ENCODE measurements at places on chromosomes 13 and 19.

GRCh38 chr13:26497968-26498511 is 59.4 kb upstream of the WASF3 start:
- no peak for DNase-seq

GRCh38 chr19:12000152-12000981 is 35.1 kb downstream of the ZNF433 start:
- DNase-seq: no peak

DNA sequence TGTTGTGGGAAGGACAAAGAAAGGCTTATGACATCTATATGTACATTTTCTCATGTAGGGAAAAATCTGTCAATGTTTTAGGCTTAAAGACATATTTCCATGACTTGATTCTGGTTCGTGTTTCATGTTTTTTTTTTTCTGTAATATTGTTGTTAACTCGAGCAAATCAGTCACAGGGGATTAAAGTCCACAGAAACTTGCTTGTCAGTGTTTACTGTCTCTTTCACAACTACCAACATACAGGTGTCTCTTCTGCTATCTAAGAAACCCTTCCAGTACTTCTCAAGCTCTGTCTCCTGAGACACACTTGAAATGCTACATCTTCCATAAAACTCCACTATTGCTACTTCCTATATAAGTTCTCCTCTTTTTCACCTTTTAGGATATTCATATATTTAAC is 130.9 kb upstream of the SLITRK6 start:
- no peak for DNase-seq

DNA sequence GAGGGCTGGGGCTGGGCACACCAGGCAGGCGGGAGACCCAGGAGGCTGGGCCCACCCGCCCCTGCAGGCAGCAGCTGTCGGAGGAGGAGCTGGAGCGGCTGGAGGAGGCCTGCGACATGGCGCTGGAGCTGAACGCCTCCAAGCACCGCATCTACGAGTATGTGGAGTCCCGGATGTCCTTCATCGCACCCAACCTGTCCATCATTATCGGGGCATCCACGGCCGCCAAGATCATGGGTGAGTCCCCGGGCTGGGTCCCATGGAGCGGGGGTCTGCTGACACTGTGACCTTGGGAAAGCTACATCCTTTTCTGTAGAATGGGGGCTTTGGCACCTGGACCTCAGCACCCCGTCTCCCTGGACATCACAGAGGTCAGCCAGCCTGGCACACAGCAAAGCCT is 8.1 kb downstream of the PRPF31 start:
- no peak for DNase-seq

DNA sequence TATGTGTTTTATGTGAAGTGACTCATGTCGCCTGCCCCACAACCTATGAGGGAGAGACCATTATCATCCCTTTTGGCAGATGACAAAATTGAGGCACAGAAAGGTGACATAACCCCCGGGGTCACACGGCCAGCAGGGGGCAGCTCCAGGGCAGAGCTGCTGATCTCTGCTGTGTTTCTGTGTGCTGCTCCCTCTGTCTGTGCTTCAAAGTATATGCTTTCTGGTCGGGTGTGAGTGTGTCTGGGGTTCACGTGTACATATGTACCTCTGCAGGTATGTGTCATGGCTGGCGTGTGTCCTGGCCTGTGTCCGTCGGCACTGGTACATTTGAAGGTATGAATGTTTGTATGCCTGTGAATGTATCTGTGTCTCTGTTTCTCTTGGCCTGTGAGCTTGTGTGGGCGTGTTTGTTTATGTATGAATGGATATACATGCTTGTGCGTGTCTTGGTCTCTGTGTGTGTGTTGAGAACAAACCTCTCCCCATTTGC is 7.1 kb downstream of the LIPE start:
- DNase-seq: no peak

DNA sequence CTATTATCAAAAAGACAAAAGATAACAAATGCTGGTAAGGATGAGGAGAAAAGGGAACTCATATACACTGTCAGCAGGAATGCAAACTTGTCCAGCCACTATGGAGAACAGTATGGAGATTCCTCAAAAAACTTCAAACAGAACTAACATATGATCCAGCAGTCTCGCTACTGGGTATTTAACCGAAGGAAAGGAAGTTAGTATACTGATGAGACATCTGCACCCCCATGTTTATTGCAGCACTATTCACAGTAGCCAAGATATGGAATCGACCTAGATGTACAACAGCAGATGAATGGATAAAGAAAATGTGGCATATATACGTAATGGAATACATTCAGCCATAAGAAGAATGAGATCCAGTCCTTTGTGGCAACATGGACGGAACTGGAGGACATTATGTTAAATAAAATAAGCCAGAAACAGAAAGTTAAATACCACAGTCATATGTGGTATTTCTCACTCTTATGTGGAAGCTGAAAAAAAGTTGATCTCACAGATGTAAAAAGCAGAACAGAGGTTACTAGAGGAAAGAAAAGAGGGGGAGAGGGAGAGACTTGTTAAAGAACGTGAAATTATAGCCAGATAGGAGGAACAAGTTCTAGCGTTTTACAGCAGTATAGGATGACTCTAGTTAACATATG is 83.2 kb downstream of the RUBCNL start:
- DNase-seq: no peak

- no peak for DNase-seq
Observed at GRCh38 chr13:91372911-91373310, 25.4 kb downstream of the MIR17HG start.

DNA sequence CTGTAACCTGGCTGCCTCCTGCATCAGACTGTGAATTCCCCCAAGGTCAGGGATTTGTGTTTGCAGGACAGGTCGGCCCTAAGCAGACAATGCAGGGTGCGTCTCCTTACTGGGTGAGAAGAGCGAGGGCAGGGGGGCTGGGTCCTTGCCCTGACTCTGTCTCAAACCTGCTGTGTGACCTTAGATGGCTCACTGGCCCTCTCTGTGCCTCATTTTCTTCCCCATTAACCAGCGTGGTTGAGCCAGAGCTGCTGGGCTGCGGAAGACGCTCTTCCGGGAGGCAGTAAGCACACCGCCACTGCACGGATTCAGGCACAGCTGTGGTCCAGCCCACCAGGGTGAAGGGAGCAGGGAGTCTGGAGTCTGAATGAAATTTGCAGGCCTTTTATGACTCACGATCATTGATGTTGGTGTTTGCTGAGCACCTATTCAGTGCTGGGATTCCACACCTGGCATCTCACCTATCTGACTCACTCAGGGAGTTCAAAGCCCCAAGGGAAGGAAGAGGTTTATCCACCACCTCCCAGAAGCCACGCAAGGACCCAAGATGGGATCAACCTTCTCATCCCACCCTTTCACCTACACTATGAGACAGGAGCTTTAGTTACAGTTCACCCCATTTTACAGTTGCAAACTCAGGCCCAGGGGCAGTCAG is 2.5 kb downstream of the AKT1S1 start:
- no peak for DNase-seq

- no peak for DNase-seq
Observed at GRCh38 chr19:55068950-55069864, 6.3 kb upstream of the RDH13 start.

GRCh38 chr13:113404723-113405471 is 41.0 kb upstream of the GRTP1 start:
- no peak for DNase-seq

- DNase-seq: no peak
Observed at GRCh38 chr13:78709028-78709427, 50.1 kb upstream of the OBI1 start.

DNA sequence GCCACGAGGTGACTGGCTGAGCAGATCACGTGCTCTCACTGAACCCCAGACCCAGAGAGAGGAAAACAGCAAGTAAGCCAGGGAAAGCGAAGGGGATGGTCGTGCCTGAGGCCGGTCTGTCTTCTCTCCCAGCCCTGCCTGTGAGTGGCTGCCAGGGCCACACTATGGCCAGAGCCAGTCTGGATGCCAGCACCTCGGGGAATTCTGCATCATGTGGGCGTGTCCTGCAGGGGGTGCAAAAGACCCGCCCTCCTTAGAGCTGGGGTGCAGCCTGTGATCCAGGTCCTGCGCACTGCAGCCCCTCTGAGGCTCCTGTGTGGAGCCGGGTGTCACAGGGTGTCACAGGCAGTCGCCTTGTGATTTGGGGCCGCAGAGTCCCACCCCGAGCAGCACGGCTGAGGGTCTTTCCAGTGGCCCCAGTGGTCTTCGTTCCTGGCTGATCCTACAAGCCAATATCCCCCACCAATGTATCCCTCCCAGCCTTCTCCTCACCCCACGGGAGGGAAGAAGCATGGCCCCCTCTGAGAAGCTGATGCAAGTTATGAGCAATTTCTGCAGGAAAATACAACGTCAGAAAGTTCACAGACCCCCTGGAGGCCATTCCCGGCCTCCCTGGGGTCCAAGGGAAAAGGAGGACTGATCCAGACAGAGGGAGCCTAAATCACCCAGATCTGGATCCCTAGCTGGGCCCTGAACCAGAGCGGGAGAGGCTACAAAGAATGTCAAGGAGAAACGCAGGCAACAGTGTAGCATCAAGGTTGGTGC is 7.7 kb downstream of the PPP1R12C start:
- no peak for DNase-seq

DNA sequence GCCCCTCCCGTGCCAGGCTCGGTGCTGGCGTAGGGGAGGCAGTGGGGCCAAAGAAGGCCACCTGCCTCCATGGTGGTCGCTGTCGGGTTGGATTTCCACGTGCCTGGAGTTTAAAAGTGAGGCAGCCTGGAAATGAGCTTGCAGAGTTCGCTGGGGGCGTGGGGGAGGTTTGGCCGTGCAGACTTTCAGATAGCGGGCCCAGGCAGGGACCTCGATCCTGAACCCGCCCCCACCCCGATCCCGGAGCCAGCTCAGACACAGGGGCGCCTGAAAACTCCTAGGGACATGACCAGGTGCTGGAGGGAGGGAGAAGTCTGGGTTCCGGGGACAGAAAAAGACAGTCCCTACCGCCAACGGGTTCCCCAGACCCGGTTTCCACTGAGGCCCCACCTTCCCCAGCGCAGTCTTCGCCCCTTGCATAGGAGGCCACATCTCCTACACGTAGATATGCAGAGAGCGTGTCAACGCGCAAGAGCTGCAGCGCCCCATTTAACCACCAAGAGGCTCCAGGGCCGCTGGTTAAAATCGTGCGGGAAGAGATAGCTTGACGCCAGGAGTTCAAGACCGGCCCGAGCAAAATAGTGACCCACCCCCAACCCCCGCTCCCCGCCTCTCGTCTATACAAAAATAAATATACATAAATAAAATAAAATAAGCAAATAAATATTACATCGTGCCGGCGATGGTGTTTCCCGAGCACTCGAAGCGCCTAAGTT is 8.5 kb downstream of the CCDC8 start:
- no peak for DNase-seq

DNA sequence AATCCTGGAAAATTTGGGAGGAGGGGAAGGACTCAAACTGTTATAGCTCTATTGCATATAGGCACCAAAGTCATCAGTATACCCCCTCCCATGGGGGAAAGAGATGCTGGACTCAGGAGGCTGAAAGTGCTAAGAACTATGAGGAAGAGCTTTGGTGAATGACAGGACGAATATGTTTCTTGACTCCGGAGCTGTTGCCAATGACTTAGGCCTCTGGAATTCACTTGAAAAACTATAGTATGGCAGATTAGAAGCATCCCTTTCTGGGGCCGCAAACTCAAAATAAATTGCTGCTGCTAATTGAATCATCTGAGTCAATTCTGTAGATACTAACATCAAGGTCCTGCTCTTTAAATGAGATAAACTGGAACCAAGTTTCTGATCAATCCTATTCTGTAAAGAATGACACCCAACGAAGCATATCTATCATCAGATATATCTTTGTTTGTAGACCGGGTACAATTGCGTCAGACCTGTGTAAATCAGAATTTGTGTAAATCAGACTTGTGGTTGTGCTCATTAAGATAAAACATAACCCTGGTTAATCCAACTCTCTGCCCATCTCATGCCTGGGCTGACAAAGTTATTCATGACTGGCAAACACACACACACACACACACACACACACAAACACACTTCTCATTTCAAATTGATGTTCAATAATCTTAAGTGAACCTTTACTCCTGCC is 1793.8 kb upstream of the PCDH20 start:
- DNase-seq: no peak

DNA sequence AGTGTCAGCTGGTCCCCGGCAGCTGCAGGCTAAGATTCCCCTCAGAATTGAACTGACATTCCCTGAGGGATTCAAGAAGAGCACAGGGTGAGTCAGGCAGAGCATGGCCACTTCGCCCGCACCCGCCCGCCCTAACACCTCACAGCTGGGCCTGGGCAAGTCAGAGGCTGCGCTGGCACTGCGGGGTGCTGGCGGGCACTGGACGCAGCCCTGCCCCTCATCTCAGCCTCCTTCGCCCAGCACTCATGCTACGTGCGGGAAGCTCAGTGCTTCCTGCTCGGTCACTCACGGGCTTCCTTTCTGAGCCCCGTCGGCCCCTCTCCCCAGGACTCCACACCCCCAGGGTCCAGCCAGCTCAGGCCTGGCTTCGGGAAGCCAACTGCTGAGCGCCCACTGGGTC is 56.9 kb downstream of the MLLT1 start:
- DNase-seq: no peak

Data from Panc1 (cell line).